ENCODE measurements at places on chromosomes 1 and 21. TPM values are rescaled to one million over a fixed set of nuclear protein-coding genes. Genes with fewer than 3 reads are reported as not detected.

TMEM201 gene
- total RNA-seq, result 46.5 TPM

TFF1 gene
- total RNA-seq, result not detected

PIK3CD gene
- 2.1 TPM for total RNA-seq

- no peak for DNase-seq
These were observed 9.5 kb downstream of the DSCAM start for GRCh38 chr21:40837456-40837855.

- peak; percentile 16 for DNase-seq
These were observed 5.3 kb upstream of the CDCP2 start for GRCh38 chr1:54158071-54158470.

- peak; percentile 79 for DNase-seq
These were observed 13.5 kb upstream of the SLC19A1 start for GRCh38 chr21:45555557-45556301.

DNA sequence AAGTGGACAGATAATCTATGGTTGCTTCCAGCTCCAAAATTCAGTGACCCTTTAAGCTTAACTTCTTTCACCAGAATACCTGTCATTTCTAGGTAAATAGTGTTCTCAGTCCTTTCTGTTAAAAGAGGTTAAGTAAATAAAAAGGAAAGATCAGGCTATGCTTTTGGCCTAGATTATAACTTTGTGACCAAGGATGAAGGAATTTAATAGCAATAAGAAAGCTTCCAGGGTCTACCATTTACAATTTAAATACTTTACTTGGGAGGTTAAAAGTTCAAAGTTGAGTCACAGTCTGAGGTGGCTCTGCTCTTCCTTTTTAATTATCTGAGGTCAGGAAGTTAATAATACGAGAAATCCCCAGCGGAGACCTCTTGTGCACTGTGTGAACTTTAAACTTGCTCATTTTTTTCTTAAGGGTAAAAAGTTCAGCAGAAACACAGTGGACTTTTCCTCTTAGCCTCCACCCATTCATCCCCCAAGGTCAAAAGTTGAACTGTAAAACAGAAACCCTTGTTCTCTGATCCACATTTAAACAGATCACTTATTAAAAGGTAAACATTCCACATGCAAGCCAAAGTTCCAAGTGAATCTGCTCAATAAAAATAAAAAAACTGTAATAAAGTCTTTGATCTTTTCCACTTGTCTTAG is 187.1 kb downstream of the NRIP1 start:
- DNase-seq, result no peak

GRCh38 chr1:76074321-76075187 is at the start of gene ST6GALNAC3:
ST6GALNAC3 (plus strand) TSS chr1:76074746.
- peak; percentile 82 for DNase-seq

DNA sequence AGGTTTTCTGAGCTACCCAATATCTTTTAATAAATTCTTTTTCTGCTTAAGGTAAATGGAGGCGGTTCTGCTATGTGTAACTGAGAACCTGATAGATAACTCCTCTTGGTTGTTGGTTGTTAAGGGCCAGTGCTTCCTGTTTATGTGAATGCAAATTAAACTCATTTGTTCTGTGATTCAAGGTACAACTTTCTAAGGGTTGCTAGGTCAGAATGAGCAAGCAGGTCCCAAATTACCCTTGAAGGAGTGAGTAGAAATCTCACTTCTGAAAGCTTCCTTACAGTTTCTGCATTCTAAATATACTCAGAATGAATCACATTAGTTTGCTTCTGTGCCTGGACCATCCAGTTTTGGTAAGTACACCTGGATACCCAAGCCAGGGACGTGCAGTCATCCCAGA is 15.5 kb upstream of the FAM78B start:
- no peak for DNase-seq

- peak; percentile 91 for DNase-seq
These were observed 7.7 kb downstream of the PADI1 start for GRCh38 chr1:17212487-17213121.

GRCh38 chr1:2906085-2906484 is 104.6 kb upstream of the TTC34 start:
- no peak for DNase-seq
